CD4-positive, alpha-beta T cell treated with Interleukin-4 for 4 hours (primary cell): ENCODE measurements at places on chromosomes 13 and 19.

DNA sequence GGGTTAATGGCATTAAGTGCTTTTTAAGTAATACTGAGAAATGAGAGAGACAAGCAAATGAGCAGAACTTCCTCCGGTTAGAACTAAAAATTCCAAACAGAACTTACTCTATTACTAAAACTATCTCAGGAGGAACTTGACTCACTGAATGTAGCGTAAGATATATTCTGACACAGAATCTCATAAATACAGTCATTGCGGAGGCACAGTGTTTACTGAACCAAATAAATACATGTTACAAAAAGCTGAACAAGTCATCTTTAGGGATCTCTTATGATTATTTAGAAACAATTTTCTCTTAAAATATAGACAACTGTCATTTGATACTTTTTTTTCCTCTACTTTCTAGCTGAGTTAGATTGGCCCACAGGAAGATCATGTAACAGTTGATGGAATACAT lies 283.1 kb downstream of the KLF12 start:
- DNase-seq, result no peak

- DNase-seq, result no peak
These were observed 9.2 kb upstream of the ATP12A start for GRCh38 chr13:24670961-24671381.

- DNase-seq, result no peak
These were observed 1.8 kb upstream of the CCNA1 start for GRCh38 chr13:36430247-36431203.

DNA sequence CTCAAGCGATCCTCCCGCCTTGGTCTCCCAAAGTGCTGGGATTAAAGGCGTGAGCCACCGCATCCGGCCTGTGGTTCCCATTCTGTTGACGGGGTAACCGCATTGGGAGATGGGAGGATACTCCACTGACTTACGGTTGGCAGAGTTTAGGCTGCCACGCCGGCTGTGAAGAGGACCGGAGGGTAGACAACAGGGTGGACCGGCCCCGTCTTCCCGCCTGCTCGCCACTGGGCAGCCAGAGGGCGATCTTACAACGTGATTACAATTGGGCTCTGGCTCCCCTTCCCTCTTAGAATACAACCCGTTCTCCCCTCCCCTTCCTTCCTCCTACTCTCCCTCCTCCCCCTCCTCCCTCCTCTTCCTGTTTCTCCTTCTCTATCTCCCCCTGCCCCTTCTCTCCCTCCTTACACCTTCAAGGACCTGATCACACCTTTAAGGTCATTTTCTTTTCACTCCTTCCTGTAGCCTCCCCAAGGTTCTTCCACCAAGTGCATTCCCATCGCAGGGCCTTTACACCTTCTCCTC lies 957 bp upstream of the CCDC194 start:
- DNase-seq, result peak; percentile 69

DNA sequence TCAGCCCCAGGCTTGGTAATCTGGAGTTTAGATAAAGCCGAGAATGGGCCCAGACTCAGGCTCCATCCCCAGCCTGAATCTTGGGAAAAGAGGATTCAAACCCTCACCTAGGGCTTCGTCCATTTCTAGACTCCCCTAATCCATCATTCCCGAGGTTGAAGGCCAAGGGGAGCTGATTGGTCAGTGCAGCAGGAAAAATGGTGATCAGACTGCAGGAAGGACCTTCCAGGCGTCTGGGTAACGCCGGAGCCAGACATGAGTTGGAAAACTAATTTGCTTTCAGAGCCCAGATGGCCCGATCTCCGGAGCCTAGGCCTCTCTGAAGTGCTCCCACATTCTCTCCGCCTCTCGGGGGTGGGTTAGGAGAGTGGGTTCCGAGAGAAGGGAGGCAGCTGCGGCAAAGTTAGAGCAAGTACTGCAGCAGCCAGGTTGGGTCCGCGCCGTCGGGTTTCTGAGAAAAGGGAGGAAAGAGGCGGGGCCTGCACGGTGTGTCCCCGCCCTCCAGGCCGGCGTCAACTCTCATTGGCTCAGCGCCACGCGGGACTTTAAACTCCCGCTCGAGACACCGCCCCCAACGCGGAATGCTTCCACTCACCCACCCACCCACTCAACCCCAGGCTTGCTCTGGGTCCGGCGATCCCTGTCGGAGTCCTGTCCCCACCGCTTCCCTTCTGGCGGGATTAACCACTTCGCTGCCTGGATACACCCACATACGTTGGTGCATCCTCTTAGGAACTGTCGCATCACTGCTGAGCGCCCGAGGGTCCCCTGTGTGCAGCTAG lies 788 bp upstream of the RTBDN start:
- DNase-seq, result no peak

- DNase-seq, result no peak
These were observed 8.4 kb downstream of the COL5A3 start for GRCh38 chr19:10001899-10002298.

GRCh38 chr13:34863360-34864135 lies 78.5 kb upstream of the NBEA start:
- no peak for DNase-seq

- DNase-seq, result no peak
These were observed 168.1 kb upstream of the IRS2 start for GRCh38 chr13:109954441-109954840.

GRCh38 chr13:45205124-45205523 lies 4.3 kb upstream of the KCTD4 start:
- DNase-seq, result no peak

- no peak for DNase-seq
These were observed 222.8 kb downstream of the DCT start for GRCh38 chr13:94256721-94257120.

GRCh38 chr13:45040622-45041021 lies 51.3 kb downstream of the GPALPP1 start:
- no peak for DNase-seq

GRCh38 chr19:51873097-51873496 lies 14.7 kb downstream of the ZNF577 start:
- no peak for DNase-seq

GRCh38 chr19:48415395-48415794 lies 21.9 kb downstream of the GRIN2D start:
- peak; percentile 63 for DNase-seq

DNA sequence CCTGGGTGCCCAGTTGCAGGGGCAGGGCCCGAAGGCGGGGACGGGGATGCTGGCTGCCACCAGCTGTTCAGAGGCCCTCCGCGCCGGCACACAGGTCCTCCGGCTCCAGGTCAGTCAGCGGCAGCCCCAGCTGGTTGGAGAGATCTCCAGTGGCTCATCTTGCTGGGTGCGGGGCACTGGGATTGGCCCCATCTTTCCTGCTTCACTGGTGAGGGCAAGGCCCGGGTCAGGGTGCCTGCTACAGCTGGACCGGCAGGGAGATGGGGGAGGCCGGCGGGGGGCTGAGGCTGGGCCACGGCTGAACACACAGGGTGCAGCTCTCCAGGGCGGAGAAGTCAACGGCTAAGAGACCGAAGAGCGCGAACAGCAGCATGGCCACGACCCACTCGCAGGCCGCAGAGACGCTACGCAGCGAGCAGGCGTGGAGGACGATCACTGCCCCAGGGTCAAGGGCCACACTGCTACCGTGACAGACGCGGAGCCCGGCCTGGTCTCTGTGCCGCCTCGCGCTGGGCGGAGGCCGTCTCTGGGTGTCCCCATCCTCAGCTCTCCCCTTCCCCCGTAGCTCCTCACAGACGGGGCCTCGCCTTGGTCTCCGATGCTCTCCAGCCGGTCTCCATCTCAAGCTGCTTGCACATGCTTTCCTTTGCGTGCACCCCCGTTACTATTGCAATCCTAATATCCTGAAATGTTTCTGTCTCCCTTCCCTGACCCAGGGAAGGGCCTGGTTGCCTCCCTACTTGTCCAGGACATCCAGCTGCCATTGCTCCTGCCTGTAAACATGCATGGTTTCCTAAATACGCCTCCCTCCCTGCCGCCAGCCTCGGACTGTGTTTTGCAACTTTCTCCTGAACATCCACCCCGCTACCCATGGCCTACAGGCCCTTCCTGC lies 12.3 kb downstream of the TMEM150B start:
- no peak for DNase-seq

DNA sequence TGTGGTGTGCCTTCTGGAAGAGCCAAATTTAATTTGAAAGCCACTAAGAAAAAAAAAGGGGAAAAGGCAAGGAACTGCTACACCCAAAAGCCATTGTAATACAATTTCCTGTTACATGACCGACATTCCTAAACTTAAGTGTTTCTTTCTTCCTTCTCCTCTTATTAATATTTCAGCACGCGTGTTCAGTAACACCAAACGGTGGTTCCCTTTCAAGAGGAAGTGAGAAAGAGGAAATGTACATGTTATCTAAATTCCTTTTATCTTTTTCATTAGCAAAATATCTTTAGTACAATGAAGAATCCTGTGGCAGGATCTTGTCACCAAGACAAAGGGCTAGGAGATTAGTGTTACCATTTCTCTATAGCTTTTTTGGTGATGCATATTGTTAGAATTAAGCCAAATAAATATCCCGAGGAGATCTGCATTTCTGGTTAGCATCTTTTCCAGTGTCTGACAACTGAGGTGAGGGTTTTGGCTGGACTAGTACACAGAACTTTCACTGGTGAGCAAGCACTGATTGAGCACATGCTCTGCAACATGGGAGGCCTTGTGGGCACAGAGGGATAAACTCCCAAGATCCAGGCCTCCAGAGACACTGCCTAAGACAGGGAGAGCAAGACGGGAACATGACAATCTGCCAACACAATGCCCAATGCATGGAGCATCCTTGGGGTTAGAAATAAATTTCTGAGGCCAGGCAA lies 22.1 kb downstream of the LATS2 start:
- no peak for DNase-seq

- no peak for DNase-seq
These were observed 12.2 kb upstream of the MYH14 start for GRCh38 chr19:50191216-50191615.

GRCh38 chr13:35720690-35721554 lies 244.4 kb upstream of the MAB21L1 start:
- DNase-seq, result peak; percentile 7

- DNase-seq, result no peak
These were observed 65.2 kb downstream of the RFX2 start for GRCh38 chr19:6045108-6045507.

- DNase-seq, result peak; percentile 40
These were observed 2.4 kb downstream of the HSPH1 start for GRCh38 chr13:31159306-31159705.

DNA sequence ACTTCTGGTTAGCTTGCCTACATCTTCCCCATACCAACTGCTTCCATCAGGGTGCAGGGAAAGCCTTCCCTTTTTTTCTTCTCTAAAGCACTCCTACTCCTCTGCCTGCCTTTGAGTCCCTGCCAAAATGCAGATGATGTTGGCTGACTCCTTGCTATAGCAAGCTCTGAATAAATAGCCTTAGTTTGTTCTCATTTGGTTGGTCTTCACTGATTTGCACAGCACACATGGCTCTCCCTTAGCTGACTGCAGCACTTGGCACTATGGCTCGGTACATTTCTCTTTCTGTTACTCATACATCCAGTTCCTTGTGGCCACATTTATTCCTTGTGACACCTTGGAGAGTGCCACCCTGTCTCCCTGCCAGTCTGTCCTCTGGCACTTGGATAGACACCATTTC lies 249.8 kb downstream of the DCLK1 start:
- no peak for DNase-seq

DNA sequence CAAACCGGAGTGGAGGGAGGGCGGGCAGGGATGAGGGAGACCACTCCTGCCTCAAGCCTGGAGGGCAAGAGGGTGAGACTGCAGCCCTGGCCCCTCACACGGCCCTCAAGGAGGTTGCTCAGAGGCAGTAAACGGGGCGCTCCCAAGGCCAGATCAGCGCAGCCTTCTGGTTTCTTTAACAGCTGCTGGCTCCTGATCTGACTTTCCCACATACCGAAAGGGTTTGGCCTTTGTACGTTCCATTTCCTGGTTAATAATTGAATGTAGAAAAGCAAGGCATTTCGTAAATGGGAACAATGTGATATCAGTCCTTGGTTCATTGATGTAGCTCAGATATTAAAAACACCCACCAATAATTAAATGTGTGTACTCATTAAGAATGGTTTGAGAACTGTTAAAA lies 71.5 kb downstream of the GGACT start:
- no peak for DNase-seq

DNA sequence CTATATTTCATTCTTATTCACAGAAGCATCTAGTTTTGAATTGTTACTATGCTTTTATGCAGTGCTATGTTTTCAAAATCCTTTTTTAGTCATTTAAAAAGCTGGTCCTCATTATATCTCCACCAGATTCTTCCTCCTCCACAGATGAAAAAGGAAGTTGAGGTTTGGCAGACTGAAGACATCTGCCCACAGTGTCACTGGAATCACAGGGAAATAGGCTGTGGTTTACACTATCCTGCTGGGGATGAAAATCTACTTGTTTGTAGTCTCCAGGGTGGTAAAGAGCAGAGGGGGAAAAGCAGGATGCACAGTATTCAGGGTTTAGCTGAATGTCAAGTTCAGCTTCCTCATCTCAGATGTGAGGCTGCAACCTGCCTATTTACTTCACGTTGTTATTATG lies 351.2 kb downstream of the DNAJC15 start:
- DNase-seq, result no peak
